Lower lobe of right lung (tissue), 2 donors: ENCODE measurements at places on chromosomes 12 and 14. TPM values are rescaled to one million over a fixed set of nuclear protein-coding genes. Genes with fewer than 3 reads are reported as not detected.

DNA sequence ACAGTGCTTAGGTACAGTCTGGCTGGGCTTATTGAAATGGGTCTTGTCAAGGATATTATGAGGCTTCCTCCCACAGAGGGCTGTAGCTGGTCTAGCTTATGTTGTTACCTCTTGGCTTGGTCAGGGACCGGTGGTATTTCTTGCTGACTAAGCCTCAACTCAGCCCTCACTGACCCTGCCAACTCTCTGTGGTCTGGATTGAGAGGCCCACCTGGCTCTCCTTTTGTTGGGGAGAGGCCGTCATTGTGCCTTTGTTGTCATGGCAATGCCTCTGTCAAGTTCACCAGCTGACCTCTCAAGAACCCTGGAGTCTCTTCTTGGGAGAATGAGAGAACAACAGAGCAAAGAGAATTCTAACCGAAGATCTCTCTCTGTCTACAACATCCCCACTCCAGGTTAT, 245.6 kb upstream of the NPAS3 start:
- H3K36me3 ChIP-seq = no peaks in the 10 kb centered on the region
- H3K4me1 ChIP-seq = no peaks in the 10 kb centered on the region
- no peak for DNase-seq
- H3K27ac ChIP-seq = no peak overlapping the region

Gene TAS2R30
- total RNA-seq = 3.9 TPM

GRCh38 chr12:50566066-50566465, 61.3 kb downstream of the DIP2B start:
- no peaks in the 10 kb centered on the region for H3K36me3 ChIP-seq
- H3K4me3 ChIP-seq = no peak overlapping the region

- DNase-seq = peak; percentile 11
- peaks cover 24% of the 10 kb centered on the region for H3K36me3 ChIP-seq
- H3K27me3 ChIP-seq = peaks cover 4% of the 10 kb centered on the region
- peaks cover 15% of the 10 kb centered on the region for H3K4me1 ChIP-seq
- H3K27ac ChIP-seq = no peak overlapping the region
Observed at GRCh38 chr12:6917491-6918231, 3.3 kb downstream of the ENO2 start.

GRCh38 chr14:77309131-77309530, 11.6 kb downstream of the POMT2 start:
- H3K27ac ChIP-seq = no peak overlapping the region
- no peak for DNase-seq
- no peaks in the 10 kb centered on the region for H3K27me3 ChIP-seq

DNA sequence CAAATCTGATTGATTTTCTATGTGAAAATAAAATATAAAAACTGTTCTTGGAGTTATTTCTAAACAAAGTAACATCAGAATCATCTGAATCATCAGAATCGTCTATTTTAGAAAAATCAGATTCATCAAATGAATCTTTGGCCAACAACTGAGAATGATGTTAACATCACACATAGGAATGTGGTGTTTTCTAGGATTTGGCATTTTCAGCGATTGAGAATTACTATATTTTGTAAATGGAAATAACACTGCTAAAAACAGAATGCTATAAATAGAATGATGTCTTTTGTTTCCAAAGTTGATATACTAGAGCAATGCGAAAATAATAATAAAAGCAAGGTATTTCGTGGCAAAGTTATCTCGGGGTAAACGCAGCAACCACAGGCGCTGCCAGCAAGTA, 73.9 kb upstream of the EVL start:
- no peaks in the 10 kb centered on the region for H3K36me3 ChIP-seq
- no peak overlapping the region for H3K4me3 ChIP-seq

Gene AKAP3
- 3.2 TPM for total RNA-seq

- H3K27me3 ChIP-seq = no peaks in the 10 kb centered on the region
- no peak for DNase-seq
- no peak overlapping the region for H3K27ac ChIP-seq
- H3K4me1 ChIP-seq = no peaks in the 10 kb centered on the region
Observed at GRCh38 chr14:43476822-43477221, 1030.3 kb downstream of the FSCB start.

DNA sequence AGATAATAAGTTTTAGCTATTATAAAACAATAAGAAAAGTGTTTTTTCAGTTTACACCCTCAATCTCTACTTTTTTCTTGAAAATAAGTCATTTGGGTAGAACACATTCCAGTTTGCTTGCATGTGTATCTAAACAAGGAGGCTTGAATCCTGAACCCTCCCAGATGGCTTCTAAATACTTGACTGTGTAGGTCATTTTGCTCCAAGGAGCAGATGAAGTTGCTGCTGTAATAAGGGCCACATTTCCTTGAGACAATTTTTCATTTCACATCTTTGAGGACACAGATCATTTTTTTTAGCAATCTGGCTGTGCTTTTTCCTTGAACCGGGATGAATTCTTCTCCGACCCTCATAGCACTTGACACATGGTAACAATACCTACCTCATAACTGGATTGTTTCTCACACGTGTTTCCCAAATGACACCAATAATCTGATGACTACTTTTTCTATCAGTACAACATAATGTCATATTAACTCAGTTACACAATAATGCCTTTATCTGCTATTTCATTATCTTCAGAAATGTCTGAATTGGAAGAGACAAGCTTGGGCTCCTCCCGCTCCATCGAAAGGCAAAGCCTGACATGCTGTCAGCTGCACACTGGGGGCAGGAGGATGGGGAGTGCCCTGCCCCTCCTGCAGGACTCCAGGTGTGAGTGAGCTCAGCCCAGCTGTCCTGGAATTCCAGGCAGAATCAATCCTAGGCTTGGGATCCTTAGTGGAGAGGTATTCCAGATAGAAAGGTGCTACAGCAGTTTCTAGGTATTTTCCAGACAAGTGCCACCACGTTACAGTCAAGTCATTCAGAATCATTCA, 30.9 kb downstream of the GPHB5 start:
- peaks cover 21% of the 10 kb centered on the region for H3K36me3 ChIP-seq
- no peaks in the 10 kb centered on the region for H3K4me1 ChIP-seq
- H3K4me3 ChIP-seq = no peak overlapping the region
- H3K27me3 ChIP-seq = no peaks in the 10 kb centered on the region

GRCh38 chr14:76289276-76289675, 86.7 kb upstream of the ESRRB start:
- no peak overlapping the region for H3K27ac ChIP-seq
- DNase-seq = no peak
- H3K27me3 ChIP-seq = no peaks in the 10 kb centered on the region
- H3K4me1 ChIP-seq = no peaks in the 10 kb centered on the region

DNA sequence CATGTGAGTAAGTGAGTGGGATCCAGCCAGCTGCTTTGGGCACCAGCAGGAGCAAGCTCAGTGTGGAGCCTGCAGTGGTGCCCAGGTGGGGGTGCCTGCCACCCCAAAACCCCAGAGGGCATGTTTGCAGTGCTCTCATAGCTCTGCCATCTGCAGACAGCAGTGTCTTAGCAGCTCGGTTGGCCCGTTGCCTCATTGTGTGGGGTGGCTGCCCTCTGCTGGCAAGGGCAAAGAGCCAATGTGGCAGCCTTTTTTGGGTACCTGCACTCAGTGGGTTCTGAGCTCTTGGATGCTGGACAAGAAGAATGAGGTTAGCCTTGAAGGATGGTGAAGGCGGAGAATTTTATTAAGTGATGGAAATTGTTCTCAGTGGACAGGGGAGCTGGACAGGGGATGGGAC, 52.3 kb downstream of the NEUROD4 start:
- no peaks in the 10 kb centered on the region for H3K4me1 ChIP-seq
- H3K4me3 ChIP-seq = no peak overlapping the region

GRCh38 chr14:82778601-82779000, 1244.9 kb upstream of the SEL1L start:
- no peak overlapping the region for H3K27ac ChIP-seq
- H3K36me3 ChIP-seq = no peaks in the 10 kb centered on the region
- no peak for DNase-seq
- H3K4me1 ChIP-seq = peaks cover 11% of the 10 kb centered on the region

- H3K4me1 ChIP-seq = no peaks in the 10 kb centered on the region
- H3K4me3 ChIP-seq = no peak overlapping the region
- no peak for DNase-seq
- H3K36me3 ChIP-seq = no peaks in the 10 kb centered on the region
Observed at GRCh38 chr14:32762886-32763285, 175.8 kb upstream of the NPAS3 start.

DNA sequence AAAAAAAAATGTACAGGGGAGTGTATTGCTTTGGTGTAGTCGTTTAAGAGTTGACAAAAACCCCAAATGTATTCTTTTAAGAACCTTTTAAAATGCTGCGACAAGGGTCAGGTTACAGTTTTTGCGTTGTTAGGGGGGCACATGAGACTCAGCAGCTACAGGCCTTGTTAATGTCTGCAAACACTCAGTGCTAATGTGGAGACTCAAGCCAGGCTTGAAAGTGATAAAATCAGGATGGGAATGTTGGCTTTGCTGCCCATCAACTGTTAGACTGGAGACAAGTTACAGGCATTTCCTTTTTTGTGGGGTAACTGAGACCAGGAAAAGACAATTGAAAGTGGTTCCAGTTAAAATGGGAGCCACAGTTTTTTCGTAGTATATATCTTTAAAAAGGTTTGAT, 84.8 kb downstream of the PRKCH start:
- no peak overlapping the region for H3K4me3 ChIP-seq
- H3K27me3 ChIP-seq = no peaks in the 10 kb centered on the region
- peaks cover 48% of the 10 kb centered on the region for H3K4me1 ChIP-seq
- H3K36me3 ChIP-seq = no peaks in the 10 kb centered on the region
- no peak overlapping the region for H3K27ac ChIP-seq

Gene C12orf50
- total RNA-seq = not detected

Gene DEGS2
- total RNA-seq = 5.8 TPM

GRCh38 chr12:44296624-44297197, 460.8 kb downstream of the TMEM117 start:
- H3K4me1 ChIP-seq = no peaks in the 10 kb centered on the region
- no peaks in the 10 kb centered on the region for H3K27me3 ChIP-seq
- no peak for DNase-seq
- H3K36me3 ChIP-seq = no peaks in the 10 kb centered on the region

Gene ACSS3
- total RNA-seq = 32.4 TPM

DNA sequence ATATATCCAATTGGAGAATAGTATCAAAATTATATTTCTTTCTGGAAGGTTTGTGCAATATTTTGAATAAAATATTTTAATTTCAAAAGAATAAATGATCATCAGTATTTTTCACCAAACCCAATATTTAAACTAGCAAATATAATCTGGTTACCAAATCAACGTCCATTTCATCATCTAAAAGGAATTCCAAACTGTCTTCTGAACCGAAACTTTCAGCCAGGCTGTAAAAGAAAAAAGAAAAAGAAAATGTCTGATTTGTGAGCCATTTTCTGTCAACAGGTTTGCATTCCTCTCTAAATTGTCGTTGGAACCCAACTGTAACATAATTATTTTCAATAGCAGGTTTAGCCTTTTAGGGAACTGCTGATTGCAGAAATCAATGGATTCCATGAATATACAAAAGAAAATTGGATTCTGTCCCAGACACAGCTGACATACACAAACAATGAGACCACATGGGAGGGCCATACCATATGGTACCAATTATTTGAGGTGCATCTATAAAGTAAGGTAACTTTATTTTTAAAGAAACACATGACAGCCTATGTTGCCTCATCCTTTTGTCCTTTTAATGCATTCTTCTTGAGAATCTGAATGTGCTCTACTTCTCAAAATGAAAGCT, 22.7 kb downstream of the SNRPF start:
- H3K36me3 ChIP-seq = no peaks in the 10 kb centered on the region
- no peaks in the 10 kb centered on the region for H3K27me3 ChIP-seq
- H3K4me1 ChIP-seq = no peaks in the 10 kb centered on the region
- H3K27ac ChIP-seq = no peak overlapping the region
- no peak overlapping the region for H3K4me3 ChIP-seq

DNA sequence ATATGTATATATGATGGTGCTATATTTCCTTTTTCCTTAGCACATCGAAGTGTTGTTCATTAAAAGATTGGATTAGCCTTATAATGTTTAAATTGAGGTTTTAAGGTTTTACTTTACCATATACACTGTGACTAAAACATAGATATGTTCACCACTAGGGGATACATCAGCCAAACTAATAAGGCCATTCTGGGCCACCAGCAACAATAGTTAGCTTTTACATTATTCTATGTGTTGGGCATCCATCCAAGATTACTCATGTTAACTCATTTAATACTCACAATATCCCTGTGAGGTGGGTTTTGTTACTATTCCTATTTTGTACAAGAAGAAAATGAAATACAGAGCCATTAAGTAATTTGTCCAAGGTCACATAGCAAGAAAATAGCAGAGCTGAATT, 202.6 kb upstream of the AVPR1A start:
- no peak overlapping the region for H3K4me3 ChIP-seq
- H3K36me3 ChIP-seq = no peaks in the 10 kb centered on the region
- H3K4me1 ChIP-seq = no peaks in the 10 kb centered on the region
- no peak overlapping the region for H3K27ac ChIP-seq

GRCh38 chr14:104978746-104979691, 845 bp upstream of the AHNAK2 start:
- peaks cover 17% of the 10 kb centered on the region for H3K27me3 ChIP-seq
- no peaks in the 10 kb centered on the region for H3K36me3 ChIP-seq
- H3K27ac ChIP-seq = no peak overlapping the region
- peaks cover 51% of the 10 kb centered on the region for H3K4me1 ChIP-seq

DNA sequence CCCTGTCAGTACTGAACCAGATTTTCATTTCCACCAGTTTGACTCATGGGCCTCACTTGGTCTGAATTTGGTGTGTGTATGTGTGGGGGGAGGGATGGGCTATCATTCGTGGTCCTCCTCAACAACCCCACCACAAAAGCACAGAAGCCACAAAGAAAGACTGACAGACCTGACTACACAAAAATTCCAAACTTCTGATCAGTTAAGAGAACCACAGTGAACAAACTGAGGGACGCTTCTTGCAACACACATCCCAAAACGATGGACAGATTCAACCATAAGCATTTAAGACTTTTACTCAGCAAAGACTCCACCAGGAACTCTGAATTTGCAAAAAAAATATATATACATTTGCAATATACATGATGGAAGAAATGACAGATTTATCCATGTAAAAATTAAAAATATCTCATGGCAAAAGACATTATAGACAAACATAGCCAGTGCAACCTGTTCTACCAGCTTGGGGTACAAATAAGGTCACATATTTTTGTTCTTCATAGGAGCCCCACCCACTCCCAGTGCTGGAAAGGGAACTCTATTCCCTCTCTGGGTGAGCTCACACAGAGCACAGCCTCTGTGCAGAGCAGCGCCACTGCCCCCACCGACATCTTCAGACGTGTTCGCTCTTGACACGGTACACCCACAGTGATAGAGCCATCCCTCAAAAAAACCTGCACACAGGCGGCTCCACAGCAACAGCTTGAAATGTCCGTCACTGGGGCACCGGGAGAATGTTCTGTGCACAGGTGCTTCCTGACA, 49.7 kb downstream of the JAG2 start:
- no peak overlapping the region for H3K27ac ChIP-seq
- peaks cover 14% of the 10 kb centered on the region for H3K4me1 ChIP-seq
- H3K4me3 ChIP-seq = no peak overlapping the region
- DNase-seq = peak; percentile 67
- H3K27me3 ChIP-seq = no peaks in the 10 kb centered on the region

Gene BIN2
- 45.4 TPM for total RNA-seq

- H3K36me3 ChIP-seq = no peaks in the 10 kb centered on the region
- no peak overlapping the region for H3K27ac ChIP-seq
- H3K27me3 ChIP-seq = no peaks in the 10 kb centered on the region
- H3K4me3 ChIP-seq = no peak overlapping the region
- DNase-seq = no peak
Observed at GRCh38 chr12:17793854-17794253, 296.1 kb downstream of the RERGL start.
